Lung microvascular endothelial cell (primary cell): ENCODE measurements at places on chromosomes 6 and 20.

DNA sequence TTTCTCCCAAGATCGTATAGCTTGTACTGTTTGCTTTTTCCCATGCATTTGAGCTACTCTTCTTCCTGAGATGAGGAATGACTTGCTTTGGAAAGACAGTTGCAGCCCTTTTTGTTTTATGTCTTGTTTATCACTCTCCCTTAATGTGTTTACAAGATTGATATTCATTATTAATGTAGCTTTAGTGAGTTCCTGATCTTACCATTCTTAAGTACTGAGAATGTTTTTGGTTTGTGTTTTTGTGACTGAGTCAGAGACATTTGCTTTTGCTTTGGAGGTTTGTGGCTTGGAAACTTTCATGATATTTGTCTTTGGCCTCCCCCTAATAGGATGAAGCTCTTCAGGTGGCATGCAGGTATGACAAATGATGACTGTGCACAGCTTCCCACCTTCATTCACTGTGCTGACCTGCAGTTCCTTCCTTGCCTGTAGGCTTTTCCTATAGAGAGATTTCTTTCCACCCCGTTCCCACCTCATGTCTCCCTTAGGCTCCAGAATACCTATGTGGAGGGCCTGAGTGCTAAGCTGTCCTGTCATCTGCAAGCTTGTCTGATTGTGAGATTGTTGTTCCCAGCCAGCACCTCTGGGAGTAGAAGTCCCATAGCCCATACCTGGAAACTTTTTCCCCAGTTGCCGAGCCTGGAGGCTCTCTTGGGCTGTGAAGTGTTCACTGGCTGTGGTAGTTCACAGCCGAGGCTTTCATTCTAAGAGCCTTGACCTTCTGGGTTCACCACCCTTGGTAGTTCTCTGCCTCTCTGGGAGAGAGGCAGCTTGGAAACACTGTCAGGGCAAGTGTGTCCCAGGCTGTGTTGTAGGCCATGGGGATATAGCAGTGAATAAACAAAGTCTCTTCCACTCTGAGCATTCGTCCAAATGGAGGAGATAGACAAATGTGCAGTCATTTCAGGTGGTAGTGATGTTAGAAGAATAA is 27.1 kb downstream of the CDS2 start:
- DNase-seq = no peak

- DNase-seq = no peak
Observed at GRCh38 chr6:129776542-129777330, 66.8 kb upstream of the ARHGAP18 start.

DNA sequence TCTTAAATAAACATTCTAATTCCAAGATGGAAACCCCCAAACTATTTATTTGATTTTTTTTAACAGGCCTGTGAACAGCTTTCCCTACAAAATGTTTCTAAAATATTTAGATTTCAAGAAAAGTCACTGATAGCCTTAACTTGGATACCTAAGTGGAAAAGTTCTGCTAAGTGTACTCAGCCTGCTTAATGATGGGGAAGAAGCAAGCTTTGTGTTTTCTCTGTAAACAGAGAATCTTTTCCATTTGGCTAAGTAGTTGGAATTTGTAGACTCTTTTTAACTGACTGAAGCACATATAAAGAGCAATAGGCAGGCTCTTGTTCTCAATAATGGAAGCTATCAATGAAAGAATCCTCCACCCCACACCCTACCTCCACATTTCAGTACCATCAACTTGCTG is 108.2 kb downstream of the KIF6 start:
- DNase-seq = no peak

- DNase-seq = no peak
Observed at GRCh38 chr6:97468981-97469380, 186.0 kb upstream of the MMS22L start.

DNA sequence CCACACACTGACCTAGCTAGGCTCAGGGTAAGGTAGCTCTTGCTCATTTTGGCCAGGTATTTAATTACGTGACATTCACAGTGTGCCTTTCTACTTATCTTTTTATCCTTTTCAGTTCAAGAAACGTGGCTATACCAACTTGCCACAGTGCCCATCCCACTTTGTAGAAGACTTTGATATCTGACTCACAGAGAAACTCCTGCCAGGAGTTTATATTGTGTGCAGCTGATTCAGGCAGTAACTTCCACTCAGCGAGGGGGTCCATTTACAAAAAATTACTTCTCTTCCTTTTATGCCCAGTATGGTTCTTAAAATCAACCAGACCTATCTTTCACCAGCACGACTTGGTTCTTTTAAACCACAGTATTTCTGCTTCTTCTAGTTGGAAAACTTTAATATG is 75.6 kb downstream of the PRL start:
- DNase-seq = no peak

DNA sequence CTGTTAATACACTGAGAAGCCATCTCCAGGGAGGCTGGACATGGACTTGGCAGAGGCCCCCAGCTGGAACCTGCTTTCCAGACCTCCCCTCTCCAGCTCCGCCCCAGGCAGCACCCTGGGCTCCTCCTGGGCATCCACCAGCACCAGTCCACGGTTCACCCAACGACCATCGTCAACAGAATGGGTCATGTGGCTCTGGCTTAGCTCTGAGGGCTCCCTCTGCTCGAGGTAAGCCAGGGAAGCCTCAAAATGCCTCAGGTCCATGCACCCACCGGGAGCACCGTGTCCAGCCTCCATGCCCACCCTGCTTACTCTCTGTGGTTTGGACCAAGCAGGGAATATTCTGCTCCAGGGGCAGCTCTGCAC is 40.5 kb downstream of the WDR27 start:
- no peak for DNase-seq

DNA sequence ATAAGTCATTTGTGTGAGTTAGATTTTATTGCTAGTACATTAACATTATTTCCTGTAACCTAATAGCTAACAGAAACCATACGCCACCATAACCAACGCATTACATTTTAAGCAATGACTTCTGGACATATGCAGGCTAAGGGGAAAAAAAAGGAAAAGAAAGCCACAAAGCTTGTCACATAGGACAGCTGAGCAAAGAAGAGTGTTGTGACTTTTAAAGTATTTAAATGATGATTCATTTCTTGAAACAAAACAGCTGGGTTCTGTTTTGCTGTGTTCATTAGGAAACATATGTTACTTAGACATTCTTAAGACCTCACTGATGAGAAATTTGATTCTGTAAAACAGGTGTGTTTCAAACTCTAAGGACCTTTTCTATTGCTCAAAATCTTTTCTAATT is 171.4 kb downstream of the COL9A1 start:
- DNase-seq = no peak

DNA sequence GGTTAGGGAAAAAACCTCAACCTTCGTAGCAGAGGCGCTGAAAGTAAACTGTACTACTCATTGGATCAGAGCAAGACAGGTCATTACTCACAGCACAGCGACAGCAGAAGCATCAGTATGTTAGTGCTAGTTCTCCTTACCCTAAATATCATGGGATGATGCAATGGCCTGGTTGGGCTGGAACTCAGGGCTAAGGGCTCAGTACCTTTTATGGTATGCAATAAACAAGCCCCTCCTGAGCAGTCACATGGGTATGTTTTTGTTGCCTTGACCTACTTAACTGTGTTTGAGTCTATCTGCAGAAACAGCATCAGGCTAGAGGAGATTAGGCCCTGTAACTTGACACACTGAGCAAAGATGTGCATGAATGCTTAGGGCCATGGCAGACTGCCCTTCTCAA is 369.4 kb upstream of the IMPG1 start:
- no peak for DNase-seq

GRCh38 chr20:62989201-62989601 is 17.6 kb downstream of the BHLHE23 start:
- DNase-seq = no peak

- DNase-seq = no peak
Observed at GRCh38 chr20:51705400-51705799, 62.8 kb downstream of the ATP9A start.

- no peak for DNase-seq
Observed at GRCh38 chr6:77383026-77383425, 80.3 kb downstream of the HTR1B start.

GRCh38 chr6:158040051-158040803 is 58.6 kb downstream of the SYNJ2 start:
- peak; percentile 99 for DNase-seq

DNA sequence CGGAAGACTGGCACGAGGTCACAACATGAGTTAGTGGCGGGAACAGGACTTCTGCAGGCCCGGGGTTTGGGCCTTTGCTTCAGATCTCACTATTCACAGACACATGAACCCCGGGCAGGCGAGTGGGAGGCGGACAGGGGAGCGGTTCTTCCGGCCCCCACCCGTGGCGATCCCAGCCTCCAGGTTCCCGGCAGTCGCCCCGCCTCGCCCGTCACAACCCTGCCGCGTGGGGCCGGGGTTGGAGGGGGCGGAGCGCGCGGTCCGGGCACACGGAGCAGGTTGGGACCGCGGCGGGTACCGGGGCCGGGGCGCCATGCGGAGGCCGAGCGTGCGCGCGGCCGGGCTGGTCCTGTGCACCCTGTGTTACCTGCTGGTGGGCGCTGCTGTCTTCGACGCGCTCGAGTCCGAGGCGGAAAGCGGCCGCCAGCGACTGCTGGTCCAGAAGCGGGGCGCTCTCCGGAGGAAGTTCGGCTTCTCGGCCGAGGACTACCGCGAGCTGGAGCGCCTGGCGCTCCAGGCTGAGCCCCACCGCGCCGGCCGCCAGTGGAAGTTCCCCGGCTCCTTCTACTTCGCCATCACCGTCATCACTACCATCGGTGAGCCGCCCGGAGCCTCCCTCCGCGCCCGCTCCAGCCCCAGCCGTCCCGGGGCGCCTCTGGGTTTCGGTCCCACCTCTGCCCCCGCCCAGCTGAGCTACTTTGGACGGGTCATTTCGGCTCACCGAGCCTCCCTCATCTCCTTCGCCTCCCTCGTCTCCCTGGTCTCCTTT is at the start of gene KCNK15:
Gene KCNK15 (plus strand): TSS at position 268 of the 769 bp plus-strand sequence. CDS start 46 bp downstream, at position 314.
- DNase-seq = no peak

DNA sequence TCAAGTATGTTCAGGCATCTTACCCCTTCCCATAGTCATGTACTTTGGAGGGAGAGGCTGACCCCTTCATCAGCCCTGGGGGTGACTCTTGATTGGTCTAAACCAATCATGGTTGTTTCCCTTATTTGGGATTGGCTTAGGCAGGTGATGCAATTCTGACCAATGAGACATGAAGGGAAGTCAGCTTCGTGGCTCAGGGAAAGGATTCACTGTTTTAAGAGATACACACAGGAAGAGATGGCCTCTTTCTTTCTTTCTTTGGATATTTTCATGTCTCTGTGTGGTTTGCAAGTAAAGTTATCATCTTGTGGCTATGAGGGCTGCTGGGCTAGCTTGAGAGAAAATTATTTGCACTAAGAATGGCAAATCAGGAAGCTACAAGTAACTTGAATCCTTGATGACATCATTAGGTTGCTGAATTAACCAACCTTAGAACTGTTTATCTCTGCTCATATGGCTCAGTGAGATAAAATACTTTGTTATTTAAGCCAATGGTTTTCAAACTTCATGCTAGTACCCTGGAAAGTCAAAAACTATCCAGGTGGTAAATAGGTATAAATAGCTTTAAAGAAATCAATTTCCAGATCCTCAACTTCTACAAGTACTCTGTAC is 144.2 kb upstream of the CENPW start:
- DNase-seq = no peak
